ENCODE measurements at places on chromosomes 13 and 19. TPM values are rescaled to one million over a fixed set of nuclear protein-coding genes. Genes with fewer than 3 reads are reported as not detected.

Gene FLT1
- 41.9 TPM for total RNA-seq

Gene ZNF415
- total RNA-seq, result 4.0 TPM

Gene PRODH2
- total RNA-seq, result not detected

Gene IZUMO2
- total RNA-seq, result not detected

Gene LAIR2
- 0.95 TPM for total RNA-seq

Gene SETDB2
- total RNA-seq, result 21.1 TPM

Gene TYROBP
- 460 TPM for total RNA-seq

DNA sequence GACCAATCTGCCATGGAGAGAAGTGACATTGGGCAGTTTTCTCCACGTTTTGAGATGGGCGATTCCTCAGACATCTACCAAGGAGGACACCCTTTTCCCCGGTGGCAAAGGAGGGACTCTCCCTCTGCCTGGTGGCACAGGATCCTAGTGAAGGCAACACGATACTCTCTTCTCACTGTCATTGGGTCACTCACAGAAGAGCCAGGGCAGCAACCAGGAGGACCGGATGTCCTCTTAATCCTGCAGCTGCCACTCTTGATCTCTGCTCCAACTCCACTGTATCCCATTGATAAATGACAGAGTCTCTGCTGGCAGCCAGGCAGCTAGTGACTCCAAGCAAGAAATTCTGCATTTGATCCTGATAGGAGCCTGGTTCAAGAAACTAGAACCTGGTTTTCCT, 42.2 kb downstream of the COL4A2 start:
- DNase-seq, result no peak
- H3K4me1 ChIP-seq, result peaks cover 49% of the 10 kb centered on the region
- no peaks in the 10 kb centered on the region for H3K27me3 ChIP-seq
- peak overlapping the region; percentile 9 for H3K27ac ChIP-seq

DNA sequence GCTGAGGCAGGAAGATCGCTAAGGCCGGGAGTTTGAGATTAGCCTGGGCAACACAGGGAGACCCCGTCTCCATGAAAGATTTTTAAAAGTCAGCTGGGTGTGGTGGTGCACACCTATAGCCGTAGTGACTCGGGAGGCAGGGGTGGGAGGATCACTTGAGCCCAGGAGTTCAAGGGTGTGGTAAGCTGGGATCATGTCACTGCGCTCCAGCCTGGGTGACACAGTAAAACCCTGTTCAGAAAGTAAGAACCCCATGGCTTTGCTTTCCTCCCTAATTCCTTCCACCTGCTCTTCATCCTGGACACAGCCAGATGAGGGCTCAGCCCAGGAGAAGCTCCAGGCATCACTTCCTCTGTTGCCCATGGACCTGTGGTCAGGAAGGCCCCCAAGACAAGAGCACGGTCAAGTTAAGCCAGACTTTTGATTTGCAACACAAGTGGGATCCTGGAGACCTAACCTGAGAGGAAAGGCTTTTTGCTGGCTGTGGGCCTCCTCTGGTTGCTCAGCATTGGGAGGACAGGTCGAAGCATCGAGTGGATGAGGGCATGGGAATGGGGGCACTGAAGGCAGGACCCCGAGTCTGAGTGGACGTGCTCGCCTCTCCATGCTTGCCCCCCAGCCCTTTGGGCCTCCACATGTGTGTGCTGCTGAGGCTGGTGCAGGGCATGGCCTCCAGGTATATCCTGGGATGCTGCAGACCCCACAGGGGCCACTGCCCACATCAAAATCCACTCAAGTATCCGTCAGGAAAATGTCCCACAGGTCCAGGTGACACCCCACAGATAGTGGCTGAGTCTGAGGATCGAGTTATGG, 25.4 kb downstream of the TUBA3C start:
- H3K4me1 ChIP-seq, result peaks cover 4% of the 10 kb centered on the region
- no peak overlapping the region for H3K27ac ChIP-seq
- H3K27me3 ChIP-seq, result no peaks in the 10 kb centered on the region

DNA sequence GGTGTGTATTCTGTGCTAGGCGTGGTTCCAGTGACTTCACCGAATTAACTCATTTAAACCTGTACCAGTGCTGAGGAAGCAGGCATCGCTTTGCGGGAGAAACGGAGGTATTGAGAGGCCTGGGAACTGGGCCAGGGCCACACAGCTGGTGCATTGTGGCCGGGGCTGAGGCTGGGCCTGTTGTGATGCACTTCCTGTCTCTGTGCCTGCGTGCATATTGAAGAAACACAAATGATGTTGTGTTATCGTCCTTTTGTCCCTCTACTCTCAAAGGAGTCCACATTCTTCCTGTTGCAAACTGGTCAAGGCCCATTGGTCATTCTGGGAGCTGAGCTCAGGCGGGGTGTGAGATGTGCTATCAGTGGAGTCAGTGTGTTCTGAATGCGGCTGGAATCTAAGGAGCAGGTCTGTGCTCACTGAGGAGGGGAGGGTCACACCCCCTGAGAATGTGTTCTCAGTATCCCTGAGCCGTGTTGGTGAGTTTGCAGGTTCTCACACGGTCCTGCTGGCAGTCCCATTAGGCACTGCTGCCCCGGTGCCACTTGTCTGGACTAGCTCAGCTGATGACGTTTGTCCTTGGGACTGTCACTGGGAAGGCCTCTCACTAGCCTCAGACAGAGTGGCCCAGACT, 62.1 kb downstream of the ARHGEF7 start:
- peak; percentile 56 for DNase-seq
- no peaks in the 10 kb centered on the region for H3K27me3 ChIP-seq
- H3K4me3 ChIP-seq, result no peak overlapping the region
- peaks cover 6% of the 10 kb centered on the region for H3K36me3 ChIP-seq
- H3K27ac ChIP-seq, result peak overlapping the region; percentile 74

GRCh38 chr13:88919970-88920628, 1248.9 kb downstream of the SLITRK5 start:
- DNase-seq, result no peak
- H3K27ac ChIP-seq, result no peak overlapping the region
- no peaks in the 10 kb centered on the region for H3K36me3 ChIP-seq
- no peak overlapping the region for H3K4me3 ChIP-seq
- H3K4me1 ChIP-seq, result no peaks in the 10 kb centered on the region
- no peaks in the 10 kb centered on the region for H3K27me3 ChIP-seq

- no peak overlapping the region for H3K27ac ChIP-seq
- no peaks in the 10 kb centered on the region for H3K36me3 ChIP-seq
- no peak for DNase-seq
- H3K27me3 ChIP-seq, result no peaks in the 10 kb centered on the region
Observed at GRCh38 chr13:80180740-80181355, 160.1 kb downstream of the SPRY2 start.

- DNase-seq, result no peak
- H3K4me3 ChIP-seq, result no peak overlapping the region
- no peak overlapping the region for H3K27ac ChIP-seq
- H3K27me3 ChIP-seq, result no peaks in the 10 kb centered on the region
- H3K4me1 ChIP-seq, result no peaks in the 10 kb centered on the region
Observed at GRCh38 chr13:93625536-93625935, 398.9 kb downstream of the GPC6 start.

DNA sequence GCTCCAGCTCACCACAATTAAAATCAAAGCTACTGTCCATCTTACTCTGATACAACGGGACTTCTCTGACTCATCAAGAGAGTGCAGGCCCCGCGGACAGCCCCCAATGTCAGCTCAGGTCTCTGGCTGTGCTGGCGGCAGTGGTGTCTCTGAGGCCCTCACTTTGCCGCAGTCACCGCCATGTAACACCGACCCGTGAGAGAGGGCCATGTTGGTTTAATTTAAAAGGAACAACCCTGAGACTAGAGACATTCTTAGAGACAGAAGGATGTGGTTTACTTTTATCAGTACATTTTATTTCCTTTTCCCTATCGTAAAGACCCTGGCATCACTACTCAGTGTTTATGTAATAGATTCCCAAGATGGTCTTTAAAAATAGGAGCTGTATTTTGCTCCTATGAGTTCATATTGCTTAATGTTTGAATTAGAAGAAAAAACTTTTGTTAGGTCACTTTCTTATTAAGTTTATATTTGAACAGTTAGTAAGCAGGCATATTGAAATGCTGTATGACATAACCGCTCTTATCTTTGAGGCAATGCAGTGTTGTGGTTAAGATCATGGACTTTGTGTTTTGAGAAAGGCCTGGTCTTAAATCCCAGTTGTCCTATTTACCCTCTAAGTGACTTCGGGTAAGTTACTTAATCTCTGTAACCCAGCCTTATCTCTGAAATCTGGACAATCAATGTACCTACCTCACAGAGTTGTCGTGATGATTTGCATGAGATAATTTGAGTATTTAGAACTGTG, 23.4 kb downstream of the DGKH start:
- DNase-seq, result no peak
- peaks cover 6% of the 10 kb centered on the region for H3K4me1 ChIP-seq
- H3K4me3 ChIP-seq, result no peak overlapping the region
- no peaks in the 10 kb centered on the region for H3K36me3 ChIP-seq

DNA sequence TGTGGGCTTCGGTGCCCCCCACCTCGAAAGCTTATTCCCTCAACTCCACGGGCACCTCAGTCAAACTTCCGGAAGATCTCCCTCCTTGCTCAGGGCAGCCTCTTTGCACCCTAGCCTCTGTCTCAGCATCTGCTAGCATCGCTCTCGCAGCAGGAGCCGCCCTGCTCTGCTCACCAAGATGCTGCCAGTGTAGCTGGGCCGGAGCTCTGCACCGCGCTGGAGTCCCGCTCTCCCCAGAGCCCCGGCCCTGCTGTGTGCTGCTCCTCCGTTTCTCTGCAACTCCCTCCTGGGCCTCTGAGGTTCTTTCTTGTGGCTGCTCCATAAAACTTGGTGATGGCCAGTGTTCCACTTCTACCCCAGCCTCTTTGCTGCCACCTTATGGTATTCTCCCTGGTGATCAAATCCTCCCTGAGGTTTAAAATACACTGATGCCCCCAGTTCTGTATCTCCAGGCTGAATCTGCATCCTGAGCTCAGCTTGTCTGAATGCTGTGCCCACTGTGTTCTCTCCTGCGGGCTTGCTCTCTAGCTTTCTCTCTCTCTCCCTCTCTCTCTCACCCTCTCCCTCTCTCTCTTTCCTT, 198.0 kb downstream of the UQCRFS1 start:
- H3K4me1 ChIP-seq, result no peaks in the 10 kb centered on the region
- H3K27me3 ChIP-seq, result peaks cover 9% of the 10 kb centered on the region
- DNase-seq, result no peak

GRCh38 chr13:95708391-95708774, 31.4 kb downstream of the DNAJC3 start:
- H3K27ac ChIP-seq, result no peak overlapping the region
- no peaks in the 10 kb centered on the region for H3K27me3 ChIP-seq
- H3K36me3 ChIP-seq, result peaks cover 39% of the 10 kb centered on the region
- peaks cover 26% of the 10 kb centered on the region for H3K4me1 ChIP-seq
- H3K4me3 ChIP-seq, result no peak overlapping the region

DNA sequence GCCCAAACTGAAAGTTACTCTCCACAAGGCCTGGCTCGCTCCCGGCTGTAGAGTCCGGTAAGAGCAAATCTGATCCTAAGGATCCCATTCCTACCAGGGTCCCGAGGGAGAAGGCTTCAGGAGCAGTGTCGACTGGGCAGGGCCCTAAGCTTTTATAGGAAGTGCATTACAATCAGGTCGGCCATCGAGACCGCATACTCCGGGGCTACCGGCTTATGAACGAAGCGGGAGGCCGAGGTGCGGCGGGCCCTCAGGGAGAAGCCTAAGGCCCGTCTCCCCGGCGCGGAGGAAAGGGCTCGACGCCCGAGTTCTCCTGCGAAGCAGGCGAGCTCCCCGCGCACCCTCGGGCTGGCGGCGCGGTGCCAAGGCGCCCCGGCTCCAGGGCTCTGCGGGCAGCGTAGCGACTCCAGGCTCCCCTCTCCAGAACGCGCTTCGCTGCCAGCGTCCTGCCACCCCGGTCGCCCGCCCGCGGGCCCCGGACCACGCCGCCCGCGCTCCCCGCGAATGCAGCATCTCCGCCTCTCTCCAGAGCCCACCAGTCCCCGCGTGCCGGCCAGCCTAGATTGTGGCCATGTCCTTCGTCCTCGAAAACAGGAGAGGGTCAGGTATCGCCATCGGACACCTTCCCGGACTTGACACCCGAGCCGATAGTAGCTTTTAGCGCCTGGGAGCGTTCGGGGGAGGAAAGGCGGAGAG, 1.4 kb downstream of the EFNB2 start:
- peak; percentile 75 for DNase-seq
- peak overlapping the region; percentile 88 for H3K4me3 ChIP-seq
- peaks cover 6% of the 10 kb centered on the region for H3K27me3 ChIP-seq
- no peaks in the 10 kb centered on the region for H3K36me3 ChIP-seq
- H3K4me1 ChIP-seq, result peaks cover 39% of the 10 kb centered on the region

GRCh38 chr19:3284759-3285646, 60.5 kb downstream of the CELF5 start:
- H3K27ac ChIP-seq, result no peak overlapping the region
- H3K27me3 ChIP-seq, result peaks cover 44% of the 10 kb centered on the region

DNA sequence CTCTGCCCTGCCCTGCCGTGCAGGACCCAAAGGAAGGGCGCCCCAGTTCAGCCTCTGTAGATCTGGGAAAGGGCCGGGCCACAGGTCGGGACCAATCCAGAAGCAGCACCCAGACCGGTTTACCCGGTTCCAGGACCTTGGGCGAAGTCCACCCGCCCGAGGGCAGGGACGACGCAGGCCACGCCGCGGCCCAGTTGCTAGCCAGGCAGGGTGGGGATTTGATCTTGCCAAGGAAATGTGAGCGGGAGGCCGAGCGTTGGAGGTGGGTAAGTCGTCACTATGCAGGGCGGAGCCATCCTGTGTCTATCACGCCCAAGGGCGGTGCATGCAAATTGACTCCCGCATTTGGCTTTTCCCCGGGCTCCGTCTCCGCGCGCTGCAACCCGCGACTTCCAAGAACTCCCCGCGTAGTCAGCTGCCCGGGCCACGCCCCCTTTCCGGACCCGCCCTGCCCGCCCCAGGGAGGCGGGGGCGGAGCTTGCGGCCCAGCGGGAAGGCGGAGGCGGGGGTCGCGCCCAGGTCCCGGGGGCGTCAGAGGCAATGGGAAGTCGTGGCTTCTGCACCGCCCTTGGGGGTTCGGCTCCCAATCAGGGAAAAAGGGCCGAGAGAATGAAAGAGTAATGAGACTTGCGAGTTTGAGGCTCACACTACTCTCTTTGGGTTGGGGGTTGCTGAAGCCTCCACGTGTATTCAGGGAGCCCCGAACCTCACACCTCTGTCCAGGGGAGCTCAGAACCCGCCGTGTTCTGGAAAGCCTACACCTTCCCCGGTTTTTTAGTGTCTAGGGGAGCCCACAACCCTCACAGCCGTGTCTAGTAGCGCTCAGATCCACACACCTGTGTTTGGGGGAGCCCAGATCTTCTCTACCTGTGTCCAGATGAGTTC, 12.8 kb downstream of the IER2 start:
- peak overlapping the region; percentile 55 for H3K4me3 ChIP-seq
- no peaks in the 10 kb centered on the region for H3K27me3 ChIP-seq
- H3K4me1 ChIP-seq, result peaks cover 66% of the 10 kb centered on the region
- peak; percentile 98 for DNase-seq
- H3K27ac ChIP-seq, result peak overlapping the region; percentile 88
- H3K36me3 ChIP-seq, result no peaks in the 10 kb centered on the region

Data from lower lobe of right lung (tissue), 2 donors.